ENCODE measurements at places on chromosomes 1 and 21.

DNA sequence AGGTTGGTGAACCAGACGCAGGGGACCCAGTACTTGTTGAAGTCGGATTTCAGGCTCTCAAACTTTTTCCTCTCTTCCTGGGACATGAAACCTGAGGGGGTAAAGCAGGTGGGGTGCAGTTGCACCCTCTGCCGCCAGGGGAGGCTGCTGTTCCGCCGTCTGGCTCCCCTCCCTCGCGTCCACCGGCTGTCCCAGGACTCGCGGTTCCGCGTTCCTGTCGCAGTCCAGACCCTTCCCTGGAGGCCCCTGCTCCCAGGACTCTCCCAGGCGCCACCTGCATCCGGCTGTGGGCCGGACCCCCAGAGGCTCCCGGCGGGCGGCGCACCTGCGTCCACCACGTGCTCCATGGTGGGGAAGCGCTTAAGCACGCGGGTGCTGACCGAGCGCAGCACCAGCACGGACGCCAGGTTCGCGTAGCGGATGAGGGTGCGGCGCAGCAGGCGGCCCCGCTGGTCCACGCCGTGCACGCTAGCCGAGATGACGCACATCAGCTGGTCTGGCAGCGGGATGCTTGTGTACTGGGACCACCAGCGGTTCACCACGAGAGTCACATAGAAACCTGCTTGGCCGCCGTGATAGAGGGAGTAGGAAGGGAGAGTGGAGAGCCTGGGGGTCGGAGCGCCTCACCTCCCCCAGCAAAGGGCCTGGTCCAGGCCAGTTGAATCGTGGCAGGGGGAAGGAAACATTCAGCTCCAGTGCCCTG lies 1.7 kb downstream of the BEST4 start:
- no peak for DNase-seq

DNA sequence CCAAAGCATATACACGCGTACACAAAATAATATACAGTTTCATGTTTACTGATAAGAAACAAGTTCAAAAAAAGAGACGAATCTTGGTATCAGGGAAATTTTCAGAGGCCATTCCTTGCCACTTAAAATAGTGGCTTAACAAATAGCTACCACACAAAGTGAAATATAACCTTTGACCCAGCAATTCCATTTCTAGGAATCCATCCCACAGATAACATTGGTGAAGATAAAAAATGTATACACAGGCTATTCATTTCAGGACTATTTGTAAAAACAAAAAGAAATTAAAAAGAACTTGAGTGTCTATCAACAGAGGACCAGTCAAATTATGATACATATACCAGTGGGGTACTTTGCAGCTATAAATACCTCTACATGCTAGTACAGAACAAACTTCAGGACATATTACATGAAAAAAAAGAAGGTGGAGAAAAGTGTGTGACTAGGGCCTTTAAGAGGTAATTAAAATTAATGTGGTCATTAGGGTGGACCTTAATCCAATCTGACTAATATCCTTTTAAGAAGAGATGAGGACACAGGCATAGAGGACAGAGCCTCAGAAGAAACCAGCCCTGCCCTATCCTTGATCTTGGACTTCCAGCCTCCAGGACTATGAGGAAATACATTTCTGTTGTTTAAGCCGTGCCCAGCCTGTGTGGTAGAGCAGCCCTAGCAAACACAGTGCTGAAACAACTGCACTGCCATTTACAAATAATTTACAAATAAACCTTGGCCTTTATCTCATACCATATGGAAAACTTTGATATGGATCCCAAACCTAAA lies 7.8 kb downstream of the UBE2G2 start:
- no peak for DNase-seq

GRCh38 chr1:200082329-200082728 lies 54.8 kb downstream of the NR5A2 start:
- DNase-seq, result no peak

GRCh38 chr1:17032741-17033140 lies 21.0 kb upstream of the ATP13A2 start:
- DNase-seq, result no peak

DNA sequence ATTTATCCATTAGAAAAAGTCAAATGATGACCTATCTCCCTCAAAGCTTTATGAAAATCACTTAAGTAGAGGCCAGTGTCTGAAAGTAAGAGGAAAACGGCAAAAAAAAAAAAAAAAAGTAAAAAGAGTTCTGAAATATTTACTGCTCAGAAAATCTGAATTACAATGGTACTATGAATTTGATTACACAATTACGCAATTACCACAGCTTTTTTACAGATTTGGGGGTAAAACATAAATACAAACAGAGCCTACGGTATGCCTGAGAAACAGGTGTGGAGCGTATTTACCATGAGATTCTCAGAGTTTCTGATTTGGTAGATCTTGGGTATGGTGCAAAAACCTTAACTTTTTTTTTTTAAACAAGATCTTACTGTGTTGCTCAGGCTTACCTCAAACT lies 15.9 kb upstream of the FBXO28 start:
- DNase-seq, result no peak

DNA sequence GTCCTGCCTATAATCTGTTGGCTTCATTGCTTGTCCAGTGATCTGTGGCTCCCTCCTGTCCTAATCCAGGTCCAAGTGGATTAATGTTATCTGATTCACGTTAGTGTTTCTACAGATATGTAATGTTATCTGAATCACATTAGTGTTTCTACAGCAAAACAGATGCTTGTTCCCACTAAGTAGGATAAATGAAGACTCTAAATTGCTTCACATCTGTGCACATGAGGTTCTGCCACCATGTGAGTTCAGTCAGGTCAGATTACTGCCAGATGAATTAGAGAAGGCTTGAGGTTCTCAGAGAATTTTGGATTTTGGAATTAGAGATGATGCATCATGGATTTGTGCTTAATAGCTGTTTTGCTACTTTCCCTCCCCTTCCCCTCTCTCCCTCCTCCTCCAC lies 13.2 kb downstream of the DISC1 start:
- no peak for DNase-seq

DNA sequence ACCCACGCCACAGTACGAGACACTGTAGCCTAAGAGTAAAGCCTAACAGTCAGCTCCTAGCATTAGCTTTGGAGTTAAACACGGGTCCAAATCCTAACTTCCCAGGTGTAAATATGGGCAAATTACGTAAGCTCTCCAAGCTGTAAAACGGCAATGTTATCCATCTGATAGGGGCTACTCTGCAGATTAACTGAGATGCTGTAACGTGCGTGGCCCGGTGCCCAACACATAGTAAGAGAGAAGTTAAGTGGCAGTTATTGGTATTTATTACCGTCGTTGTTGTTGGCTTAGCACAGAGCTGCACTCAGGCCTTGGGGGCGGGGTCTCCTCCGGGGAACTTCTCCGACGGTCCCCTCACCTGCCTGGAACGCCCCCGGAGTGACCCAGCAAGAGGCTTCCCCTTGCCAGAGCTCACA lies 457 bp downstream of the TRAPPC3 start:
- no peak for DNase-seq

All from GF-D8 (cell line).